ENCODE measurements at places on chromosomes 13 and 19.
A peak's percentile ranks its signal among the peaks of the same experiment; 100 is the strongest.

DNA sequence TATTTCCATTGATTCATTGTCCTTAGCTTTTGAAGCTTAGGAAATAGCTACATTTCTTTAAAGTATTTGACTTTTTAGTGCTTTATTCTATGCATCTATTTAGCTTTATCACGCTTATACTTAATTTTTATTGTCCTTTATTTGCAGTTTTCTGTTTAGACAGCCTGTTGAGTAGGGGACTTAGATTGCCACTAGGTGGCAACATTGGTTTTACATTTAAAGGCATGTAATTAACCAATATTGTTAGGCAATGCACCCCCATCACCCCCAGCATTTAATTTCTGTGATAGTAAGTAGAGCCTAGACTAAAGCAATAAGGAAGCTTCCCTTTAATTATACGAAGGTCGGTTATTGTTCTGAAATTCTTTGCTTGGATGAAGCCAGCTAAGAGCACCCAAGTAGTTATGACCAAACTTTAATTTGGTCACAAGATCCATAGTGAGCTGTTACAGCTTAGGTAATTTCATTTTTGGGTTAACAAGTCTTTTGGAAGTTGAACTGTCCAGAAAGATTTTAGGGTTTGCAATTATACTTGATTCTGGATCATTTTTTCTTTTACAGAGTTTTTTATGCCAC lies 36.5 kb downstream of the B3GLCT start:
- DNase-seq = peak; percentile 56

- DNase-seq = peak; percentile 62
Measured at GRCh38 chr13:24670961-24671381, 9.2 kb upstream of the ATP12A start.

- no peak for DNase-seq
Measured at GRCh38 chr13:81988567-81988966, 1647.6 kb upstream of the SPRY2 start.

GRCh38 chr19:49712397-49712859 lies 21.5 kb downstream of the CPT1C start:
- DNase-seq = no peak

- DNase-seq = no peak
Measured at GRCh38 chr13:26071691-26072090, 19.9 kb upstream of the SHISA2 start.

DNA sequence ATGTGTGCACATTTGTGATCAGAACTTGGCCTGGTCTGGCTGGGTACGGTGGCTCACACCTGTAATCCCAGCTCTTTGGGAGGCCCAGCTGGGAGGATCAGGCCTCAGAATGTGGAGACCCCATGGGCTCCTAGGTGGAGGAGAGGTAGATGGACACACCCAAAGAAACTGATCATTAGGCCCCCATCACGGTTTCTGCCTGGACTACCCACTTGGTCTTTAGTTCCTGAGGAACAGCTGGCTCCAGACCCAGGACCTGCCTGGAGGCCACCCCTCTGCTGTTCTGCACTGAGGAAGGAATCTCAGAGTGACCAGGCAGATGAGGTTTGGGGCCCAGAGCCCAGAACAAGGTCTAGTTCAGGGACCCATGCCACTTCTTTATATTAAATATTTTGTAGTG lies 1.5 kb downstream of the CBLC start:
- no peak for DNase-seq

DNA sequence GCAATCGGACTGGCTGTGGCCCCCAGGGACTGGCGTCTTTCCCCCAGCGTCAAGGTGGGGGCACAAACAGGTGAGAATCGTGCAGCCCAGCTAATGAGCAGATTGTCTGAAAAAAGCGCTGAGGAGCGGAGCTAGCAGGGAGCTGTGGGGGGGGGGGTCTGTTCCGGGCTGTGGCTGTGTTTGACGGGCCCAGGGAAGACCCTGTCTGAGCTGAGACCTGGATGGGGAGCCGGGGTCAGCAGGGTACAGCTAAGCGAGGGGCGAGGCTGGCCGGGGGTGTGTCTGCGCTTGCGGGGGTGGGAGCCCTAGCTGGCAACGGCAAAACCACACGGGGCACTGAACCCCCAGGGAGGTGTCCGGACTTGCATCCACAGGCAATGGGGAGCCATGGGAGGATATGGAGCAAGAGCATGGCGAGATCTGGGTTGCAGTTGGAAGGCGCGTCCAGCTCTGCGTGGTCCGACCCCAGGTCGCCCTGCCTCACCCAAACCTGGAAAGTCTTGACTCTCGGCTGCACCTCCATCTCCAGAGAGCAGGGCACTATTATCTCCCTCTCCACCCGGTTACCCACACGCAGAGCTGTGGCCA lies 4.6 kb downstream of the LINGO3 start:
- DNase-seq = no peak

GRCh38 chr19:1471010-1471514 lies 8.0 kb downstream of the C19orf25 start:
- no peak for DNase-seq

DNA sequence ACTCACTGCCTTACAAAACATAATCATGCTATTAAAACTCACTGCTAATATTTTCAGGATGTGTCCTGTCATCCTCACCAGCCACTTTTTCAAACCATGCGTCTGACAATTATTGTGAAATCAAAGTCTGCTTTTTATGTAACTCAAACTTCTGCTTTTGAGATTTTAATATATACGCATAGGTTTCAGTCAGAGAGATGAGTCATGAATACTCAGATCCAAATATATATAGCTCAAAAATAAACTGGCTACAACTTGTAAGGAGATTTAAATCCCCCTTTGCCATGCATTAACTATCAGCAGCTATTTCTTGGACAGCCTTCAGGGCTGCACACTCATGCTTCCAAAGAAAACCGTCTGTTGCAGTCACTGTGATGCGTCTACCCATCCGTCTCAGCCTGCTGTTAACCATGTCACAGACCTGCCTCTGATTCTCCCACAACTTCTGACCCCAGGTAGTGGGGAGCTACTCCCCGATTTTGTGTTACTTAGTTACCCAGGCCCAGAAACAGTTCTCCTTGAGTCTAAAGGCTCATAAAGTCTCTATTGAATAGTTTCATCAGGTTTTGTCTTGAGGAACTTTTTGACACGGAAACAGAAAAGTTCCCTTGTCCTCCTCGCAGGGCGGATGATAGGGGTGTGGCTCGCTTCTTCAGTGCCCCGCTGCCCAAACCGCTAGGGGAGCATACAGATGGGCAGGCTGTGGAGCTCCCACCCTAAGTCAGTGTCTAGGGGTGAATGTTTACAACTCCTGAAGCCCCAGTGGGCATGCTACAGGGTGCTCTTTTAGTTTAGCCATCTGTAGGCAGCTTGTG lies 33.8 kb upstream of the SGCG start:
- DNase-seq = no peak

GRCh38 chr19:28843761-28844492 lies 369.0 kb downstream of the UQCRFS1 start:
- peak; percentile 53 for DNase-seq

DNA sequence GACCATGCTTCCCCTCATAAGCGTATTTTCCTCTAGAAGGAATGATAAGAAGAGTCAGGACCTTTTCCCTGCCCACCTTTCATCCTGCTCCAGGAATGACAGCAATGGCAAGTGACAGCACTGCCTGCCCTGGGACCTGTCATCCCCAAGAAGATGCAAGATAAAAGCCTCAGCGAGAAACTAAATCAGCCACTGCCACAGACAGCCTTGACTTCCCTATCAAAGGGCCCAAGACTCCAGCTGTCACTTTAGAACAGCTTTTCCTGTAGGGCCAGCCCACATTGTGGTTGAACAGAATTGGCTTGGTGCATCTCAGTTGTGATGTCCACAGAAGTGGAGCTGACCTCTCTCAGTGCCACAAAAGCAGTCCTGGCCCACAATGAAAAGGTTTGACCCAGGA lies 1.1 kb downstream of the RAB8A start:
- no peak for DNase-seq

DNA sequence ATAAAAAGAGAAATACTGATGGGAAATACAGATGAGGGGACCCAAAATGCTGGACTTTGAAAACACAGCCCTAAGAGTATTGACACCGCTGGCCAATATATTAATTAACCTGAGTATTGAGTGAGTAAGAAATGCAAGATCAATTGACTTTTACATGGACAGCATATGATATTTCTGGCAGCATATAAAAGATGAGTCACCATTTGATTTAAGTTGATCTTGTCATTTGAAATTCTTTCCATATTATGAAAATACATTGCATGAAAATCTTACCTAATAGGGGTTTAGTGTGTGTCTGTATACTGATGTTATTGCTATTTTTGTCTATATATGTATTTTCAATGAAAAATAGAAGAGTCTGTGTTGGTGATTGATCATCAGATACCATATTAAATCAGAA lies 619.6 kb downstream of the KCTD12 start:
- DNase-seq = no peak

- no peak for DNase-seq
Measured at GRCh38 chr19:13909430-13909829, 3.4 kb downstream of the CC2D1A start.

GRCh38 chr19:49357186-49357585 lies 5.0 kb downstream of the TEAD2 start:
- DNase-seq = no peak

DNA sequence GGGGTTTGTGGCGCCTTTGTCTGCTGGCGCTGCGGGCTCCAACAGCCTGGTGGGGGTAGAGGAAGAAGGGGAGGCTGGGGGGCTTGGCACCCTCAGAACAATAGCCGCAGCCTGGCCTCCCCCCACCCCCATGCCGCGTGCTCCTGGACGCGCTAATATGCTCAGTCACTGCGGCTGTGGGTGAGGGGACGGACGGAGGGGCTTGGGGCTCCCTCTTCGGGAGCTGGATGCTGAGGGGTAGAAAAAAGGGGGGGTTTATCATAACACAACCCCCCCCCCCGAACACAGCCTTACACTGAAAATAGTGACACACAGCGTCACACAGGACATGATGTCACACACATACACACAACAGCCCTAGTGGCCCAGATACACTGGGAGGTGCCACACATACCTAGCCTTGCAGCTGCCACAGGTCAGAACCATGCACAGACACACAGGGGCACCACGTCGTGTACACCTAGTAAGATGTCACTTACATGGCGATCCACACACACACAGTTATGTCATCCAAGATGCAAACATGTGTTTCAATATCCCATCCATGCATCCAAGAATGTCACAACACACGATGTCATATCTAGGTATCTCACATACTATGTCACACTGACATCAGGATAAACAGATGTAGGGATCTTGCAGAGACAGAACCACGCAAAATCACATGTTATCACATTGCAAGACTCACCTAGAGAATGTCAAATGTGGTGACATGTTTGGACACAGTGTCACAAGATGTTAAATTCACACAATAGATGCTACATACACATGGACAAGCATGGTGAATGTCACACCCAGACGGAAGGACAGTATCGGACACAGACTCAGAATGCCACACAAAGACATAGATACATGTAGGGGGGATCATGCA lies 806 bp downstream of the MAST1 start:
- DNase-seq = no peak

DNA sequence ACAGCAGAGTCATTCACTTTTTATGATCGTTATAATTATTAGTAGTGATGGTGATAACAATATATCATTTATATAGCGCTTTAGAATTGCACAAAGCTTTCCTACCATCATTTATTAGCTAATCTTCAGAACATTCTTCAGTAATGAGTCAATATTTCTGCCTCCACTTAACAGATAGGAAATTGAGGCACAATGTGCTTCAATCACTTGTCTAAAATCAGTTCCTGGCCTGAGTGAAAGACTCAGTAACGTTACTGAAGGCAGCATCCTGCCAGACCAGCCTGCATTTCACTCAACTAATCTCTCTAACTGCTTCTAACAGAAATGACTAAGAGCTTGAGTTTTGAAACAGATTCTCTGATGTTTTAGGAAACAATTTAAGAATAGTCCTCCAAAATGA lies 412.1 kb downstream of the MZT1 start:
- no peak for DNase-seq

DNA sequence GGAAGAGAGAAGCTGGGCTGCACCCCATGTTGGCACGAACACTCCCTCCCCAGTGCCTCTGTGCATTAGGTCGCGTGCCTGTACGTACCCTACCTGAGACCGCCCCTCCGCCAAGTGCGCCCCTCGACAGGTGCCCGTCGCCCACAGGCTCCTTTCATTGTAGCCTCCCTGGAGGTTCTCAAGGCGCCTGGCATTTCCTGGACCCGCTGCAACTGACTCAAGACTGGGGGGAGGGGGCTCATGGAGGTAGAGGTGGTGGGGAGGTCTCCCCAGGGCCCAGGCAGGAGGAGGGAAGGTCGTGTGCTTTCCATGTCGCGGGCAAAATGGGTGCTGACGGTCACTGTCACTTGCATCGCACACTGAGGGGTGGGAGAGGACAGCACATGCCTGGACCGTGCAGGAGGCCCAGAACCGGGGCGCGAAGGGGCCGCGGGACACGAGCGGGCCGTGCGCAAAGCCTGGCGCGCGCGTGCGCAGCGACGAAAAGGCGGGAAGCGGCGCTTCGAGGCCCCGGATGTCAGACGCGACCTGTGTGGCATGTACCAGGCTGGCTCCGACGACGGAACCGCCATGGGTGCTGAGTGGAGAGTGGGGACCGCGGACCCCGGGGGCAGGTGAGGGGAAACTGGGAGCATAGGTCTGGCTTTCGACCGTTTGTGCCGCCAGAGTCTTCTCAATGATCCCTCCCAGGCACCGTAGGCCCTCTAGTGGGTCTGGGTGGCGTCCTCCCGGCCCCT lies 16.5 kb downstream of the NFIX start:
- no peak for DNase-seq

GRCh38 chr13:39859898-39860297 lies 204.4 kb downstream of the COG6 start:
- DNase-seq = no peak

DNA sequence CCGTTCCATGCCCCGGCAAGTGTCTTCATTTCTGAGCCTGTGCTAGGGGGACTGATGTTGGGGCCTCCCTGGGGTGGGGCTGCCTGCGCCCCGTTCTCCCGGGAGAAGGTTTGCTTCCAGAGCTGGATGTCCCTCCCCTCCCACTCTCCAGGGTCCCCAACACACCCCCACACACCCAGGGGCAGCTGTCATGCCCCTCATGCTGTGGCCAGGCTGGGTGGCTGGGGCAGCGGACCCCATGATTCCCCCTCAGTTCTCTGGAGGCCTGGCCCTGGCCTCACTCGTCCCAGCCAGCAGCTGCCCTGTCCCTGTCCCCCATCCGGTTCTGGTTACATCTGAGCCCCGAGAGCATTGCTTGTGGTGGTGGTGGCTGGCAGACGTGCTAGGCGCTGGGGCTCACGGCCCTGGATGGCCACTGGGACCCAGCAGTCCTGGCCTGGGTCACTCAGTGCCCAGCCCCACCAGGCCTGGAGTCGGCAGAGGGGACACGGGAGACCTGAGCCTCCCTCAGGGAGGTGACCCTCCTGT lies 184.8 kb downstream of the KDM4B start:
- DNase-seq = no peak

- DNase-seq = no peak
Measured at GRCh38 chr13:83880275-83881139, 1.8 kb downstream of the SLITRK1 start.

- DNase-seq = peak; percentile 78
Measured at GRCh38 chr13:48975101-48975855, 434 bp upstream of the FNDC3A start.

All from kidney tubule cell (primary cell).